ENCODE measurements at places on chromosomes 2 and 18.

DNA sequence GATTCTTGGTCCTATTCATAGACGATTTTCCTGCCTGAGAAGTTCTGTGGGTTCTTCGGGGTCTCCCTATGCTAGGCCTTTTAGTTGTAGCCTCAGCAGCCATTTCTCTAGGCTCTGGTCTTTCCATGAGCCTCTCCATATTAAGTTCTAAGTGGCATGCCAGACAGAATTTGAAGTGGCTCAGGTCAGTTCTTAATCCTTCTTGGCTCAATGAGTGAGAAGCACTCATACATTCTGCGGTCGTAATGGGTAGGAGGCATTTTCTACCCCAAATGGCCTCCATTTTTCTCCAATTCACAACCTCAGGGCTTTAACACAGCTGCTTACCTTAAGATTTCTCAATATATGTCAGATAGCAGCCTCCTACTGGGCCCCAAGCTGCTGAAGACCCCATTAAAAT, 405.3 kb upstream of the GALNT5 start:
- no peak for DNase-seq

DNA sequence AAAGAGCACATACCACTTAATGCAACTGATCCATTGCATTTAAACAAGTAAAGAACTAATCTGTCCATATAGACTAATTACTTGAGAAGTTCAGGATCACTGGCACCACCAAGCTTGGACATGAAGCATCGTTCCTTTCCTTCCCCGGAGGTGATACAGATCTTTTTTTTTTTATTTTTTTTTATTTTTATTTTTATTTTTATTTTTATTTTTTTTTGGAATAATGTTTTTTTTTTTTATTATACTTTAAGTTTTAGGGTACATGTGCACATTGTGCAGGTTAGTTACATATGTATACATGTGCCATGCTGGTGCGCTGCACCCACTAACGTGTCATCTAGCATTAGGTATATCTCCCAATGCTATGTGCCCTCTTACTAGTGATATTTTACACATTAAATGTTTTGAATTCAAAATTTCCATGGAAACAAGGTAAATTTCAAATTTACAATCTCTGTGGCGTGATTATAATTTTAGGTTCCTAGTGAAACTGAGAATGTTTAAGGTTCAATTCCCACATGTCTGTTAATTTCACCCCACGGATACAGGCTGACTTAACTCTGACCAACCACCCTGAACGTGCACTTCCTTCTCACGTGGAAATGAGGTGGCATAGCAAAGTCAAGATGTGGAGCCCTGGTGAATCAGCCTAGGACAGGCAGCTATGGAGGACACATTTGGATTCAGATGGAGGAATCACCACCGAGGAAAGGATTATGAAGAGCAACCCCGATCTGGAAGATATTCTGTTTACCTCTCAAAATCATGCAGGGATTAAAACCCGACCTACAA, 101.6 kb upstream of the THOC1 start:
- no peak for DNase-seq

DNA sequence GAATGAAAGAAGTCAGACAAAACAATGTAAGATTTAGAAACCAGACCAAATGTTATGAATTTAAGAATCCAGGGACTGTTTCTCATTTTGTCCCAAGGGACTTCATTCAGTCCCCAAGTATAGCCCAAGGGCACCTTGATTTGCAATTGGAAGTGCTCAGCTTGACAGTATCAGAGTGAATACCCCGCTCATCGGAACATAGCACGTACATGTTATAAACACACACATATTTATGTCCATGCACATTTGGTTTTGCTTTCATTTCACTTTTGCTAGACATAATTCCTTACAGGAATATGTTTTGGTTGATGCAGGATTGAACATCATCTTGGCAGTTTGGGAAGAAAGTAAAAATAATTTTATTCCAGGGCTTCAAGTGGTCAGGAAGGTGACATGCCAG, 100.2 kb downstream of the PID1 start:
- no peak for DNase-seq

GRCh38 chr18:24995056-24995455, 356.9 kb downstream of the ZNF521 start:
- peak; percentile 38 for DNase-seq

DNA sequence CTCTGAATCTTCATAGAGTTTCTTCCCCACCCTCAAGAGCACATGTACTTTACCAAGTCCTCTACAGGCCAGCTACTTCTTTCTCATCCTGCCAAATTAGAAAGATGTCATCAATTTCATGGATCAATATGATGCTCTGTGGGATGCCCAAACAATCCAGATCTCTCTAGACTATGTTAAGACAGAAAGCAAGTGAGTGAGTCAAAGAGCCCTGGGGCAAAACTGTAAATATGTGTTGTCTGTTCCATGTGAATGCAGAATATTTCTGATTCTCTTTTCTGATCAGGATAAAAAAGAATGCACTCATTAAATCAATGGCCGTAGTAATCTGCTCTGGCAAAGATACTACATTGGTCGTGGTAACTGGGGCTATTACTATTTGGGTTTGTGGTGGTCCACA, 53.1 kb upstream of the ROCK2 start:
- DNase-seq = no peak

All from fibroblast of skin of abdomen (primary cell).